HCEC 1CT (cell line): ENCODE measurements at places on chromosomes 4 and X.

DNA sequence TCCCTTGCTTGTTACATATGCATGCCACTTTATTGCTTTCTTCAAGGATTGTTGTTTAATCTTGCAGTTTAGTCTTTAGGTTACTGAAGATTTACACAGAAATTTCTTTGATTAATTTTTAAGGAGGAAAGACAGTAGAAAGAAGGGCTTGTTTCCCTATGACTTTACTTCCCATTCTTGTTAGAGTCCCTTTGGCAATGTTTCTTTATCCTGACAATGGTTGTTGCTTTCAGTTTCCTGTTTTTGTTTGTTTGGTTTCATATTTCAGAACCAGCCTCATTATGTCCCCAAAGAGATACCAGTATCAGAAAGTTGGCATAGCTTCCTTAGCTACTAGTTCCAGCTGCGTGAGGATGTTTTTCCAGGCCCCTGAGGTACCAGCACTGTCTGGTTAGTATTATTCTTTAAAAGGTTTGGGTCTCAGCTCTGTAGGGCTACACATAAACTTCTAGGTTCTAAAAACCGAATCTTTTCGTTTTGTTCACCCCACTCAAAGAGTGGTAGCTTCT is 61.3 kb upstream of the UNC5C start:
- no peak for DNase-seq

GRCh38 chr4:153873741-153874140 is 84.9 kb upstream of the SFRP2 start:
- no peak for DNase-seq

DNA sequence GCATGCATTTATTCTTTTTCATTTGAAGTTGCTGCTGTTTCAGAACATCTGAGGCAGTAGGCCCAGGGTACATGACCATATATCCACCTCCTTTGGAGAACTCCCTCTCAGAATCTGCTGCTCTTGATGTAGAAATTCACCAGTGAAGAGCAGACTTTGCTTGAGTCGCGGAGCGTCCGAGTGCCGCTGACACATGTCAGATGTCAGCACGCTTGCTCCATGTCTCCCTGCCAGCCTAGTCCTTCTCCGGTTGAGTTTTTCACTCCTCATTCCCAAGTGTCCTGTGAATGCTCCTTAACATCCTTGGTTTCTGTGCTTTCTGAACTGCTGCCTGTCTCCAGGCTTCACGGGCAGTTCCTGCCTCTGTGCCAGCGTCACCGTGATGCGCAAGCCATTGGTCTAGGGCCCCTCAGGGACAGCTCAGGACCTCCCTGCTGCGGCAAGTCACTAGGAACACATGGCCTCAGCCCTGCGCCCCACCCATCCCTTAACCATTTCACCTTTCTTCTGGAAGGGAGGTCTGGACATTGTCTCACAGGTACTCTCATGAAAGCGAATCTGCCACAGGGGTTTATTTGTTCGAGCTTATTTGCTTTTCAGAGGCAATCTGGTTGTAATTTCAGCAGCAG is 93.1 kb upstream of the RBPJ start:
- no peak for DNase-seq

- DNase-seq = no peak
Observed at GRCh38 chr4:82562564-82562854, 721 bp upstream of the TMEM150C start.

DNA sequence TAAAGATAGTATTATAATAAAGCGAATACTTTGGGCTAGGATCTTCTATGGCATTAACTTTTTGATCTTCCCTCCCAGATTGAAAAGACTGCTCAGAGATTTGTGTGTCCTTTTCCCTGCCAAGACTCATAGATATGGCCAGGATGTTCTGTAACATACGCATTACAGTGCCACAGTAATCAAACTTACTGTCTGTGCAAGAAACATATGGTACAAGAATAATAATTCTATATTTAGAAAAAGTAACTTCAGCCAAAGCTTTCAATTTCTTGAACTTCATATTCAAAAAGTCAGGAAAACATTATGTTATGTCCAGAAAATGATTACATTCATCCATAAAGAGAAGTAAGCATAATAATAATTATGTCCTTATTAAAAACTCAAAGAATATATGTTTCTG is 100.9 kb upstream of the GUCY1A1 start:
- no peak for DNase-seq

DNA sequence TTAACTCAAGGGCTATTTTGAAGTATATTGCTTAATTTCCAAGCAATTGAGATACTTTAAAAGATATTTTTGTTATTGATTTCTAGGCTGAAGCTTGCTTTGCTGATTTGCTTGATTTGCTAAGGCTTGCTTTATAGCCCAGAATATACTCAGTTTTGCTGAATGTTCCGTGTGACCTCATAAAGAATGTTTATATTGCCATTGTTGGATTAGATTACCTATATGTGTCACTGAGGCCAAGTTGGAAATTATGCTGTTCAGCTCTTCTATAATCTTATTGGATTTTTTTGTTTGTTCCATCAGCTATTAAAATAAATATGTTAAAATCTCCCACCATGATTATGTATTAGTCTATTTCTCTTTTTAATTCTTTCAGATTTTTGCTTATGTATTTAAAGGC is 13.0 kb downstream of the TBC1D19 start:
- no peak for DNase-seq

DNA sequence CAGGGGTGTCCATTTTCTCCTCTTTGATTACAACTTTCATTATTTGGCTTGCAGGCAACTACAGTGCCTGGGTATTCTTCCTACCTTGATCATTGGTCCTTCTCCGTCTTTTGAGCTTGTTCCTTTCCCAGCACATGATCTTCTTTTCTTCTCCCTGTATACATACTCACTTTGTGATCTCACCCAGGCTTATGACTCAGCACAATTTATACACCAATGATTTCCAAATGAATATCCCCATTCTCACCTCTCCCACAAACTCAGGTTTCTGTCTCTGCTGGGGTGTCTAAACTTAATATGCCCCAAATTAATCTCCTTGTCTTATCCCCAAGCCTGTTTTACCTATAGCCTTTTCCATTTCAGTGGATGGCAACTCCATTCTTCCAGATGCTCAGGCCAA is 19.5 kb upstream of the C4orf54 start:
- no peak for DNase-seq

DNA sequence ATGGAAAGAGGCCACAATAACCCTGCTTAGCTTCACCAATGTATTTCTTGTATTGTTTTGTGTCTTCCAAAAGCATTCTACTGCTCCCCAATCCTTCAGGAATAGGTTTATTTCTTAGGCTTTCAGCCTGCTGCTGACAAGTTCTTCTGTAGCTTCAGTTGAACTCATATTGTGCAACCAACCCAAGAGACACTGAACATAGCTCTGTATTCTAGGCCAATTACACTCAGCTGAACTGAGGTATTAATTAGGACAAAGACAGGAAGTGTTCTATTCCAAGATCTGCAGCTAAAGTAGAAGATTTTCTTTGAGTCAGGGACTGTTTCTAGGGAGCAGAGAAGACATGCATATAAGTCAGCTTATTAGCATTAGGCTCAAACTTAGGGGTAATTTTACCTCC is 151.8 kb downstream of the LHFPL1 start:
- no peak for DNase-seq

GRCh38 chr4:159540038-159540437 is 437.2 kb downstream of the RAPGEF2 start:
- no peak for DNase-seq

GRCh38 chrX:123060986-123061385 is 123.1 kb upstream of the GRIA3 start:
- no peak for DNase-seq

DNA sequence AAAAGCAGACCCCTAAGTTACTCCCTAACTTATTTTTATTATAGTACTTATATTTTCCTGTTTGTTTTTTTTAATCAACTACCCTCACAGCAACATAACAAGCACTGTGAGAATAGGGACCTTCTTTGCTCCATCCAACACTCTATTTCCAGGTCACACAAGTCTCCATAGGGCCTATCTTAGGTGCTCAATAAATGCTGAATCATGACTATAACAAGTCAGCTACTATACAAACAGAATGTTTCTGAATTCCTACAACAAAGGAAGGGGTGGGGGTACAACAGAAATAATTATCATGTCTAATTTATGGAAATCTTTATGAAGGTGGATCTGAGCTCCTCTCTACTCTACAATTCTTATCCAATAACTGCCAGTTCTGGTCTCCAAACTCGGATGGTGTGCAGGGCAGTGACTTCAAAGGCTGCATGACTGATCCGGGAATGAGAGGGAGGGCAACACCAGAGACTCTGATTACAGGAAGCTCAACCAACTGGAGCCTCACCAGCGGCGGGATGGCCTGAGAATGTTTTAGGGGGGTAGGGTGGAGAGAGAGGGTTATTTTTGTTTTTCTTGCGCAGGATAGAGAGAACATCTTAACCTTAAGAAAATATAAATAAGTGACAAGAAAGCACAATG is 71.1 kb downstream of the HADH start:
- DNase-seq = no peak

DNA sequence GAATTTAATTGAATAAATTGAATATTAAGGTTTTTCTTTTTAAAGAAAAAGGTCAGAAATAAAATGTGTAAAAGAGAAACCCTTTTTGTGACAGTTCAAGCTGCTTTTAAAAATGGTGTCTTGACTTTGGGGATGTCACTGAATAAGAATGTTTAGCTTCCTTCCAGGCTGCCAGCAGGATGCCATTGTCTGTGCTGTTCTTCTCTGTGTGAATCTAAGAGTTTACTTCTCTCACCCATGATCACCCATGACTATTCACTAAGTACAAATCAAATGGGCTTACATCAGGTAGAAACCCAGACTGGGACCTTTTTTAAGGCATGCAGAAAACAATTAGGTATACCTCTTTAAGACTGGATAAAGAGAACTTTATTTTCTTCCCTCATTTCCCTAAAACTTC is 115.3 kb downstream of the DACH2 start:
- DNase-seq = no peak

DNA sequence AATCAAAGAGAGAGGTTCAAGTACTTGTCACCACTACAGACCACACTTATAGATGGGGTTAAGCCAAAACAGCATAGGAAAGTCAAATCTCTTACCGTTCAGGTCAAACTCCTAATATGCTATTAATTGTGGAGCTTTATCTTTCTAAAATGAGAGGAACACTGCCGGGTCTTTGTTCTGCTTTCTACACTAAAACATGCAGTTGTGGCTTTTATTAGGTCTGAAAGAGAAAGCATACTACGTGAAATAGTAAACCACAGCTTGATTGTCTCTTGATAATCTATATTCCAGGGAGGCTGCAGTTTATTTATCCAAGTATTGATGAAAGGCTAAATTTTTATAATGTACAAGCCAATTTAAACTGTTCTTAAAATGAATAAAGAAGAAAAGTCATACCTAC is 12.3 kb upstream of the INPP4B start:
- no peak for DNase-seq

- no peak for DNase-seq
Observed at GRCh38 chr4:176063718-176064117, 1.9 kb upstream of the WDR17 start.

GRCh38 chr4:136319789-136320464 is 1212.4 kb downstream of the PCDH18 start:
- DNase-seq = no peak

DNA sequence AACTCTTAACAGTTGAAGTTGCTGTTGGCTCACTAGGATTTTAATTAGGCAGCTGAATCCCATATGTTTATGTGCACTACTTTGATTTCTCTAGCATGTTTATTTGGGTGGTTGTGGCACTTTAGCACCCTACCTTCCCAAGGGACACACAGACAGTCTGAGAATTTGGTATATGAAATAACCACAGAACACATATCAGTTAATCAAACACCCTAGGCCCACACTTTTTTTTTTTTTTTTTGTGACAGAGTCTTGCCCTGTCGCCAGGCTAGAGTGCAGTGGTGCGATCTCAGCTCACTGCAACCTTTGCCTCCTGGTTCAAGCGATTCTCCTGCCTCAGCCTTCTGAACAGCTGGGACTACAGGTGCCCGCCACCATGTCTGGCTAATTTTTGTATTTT is 130.5 kb downstream of the DCK start:
- DNase-seq = no peak

DNA sequence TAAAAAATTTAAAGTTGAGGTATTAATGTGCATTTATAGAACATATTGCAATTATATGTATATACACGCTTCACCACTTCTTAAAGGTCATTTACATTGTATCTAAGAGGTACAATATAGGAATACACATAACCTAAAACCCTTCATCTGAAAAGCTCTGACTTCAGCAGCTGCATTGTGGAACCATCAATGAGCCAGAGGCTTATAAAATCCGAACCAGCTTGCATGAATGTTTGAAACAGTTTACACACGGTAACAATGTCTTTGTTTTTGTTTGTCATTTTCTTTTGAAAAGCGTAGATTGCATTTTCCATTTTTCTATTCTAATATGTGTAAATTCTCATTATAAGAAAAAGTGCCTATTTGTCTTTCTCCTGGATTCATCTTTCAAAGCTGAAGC is 221.6 kb downstream of the DCLK2 start:
- no peak for DNase-seq

- no peak for DNase-seq
Observed at GRCh38 chr4:164595751-164596150, 158.2 kb upstream of the SMIM31 start.

GRCh38 chrX:110397339-110397738 is 38.7 kb downstream of the RTL9 start:
- no peak for DNase-seq

DNA sequence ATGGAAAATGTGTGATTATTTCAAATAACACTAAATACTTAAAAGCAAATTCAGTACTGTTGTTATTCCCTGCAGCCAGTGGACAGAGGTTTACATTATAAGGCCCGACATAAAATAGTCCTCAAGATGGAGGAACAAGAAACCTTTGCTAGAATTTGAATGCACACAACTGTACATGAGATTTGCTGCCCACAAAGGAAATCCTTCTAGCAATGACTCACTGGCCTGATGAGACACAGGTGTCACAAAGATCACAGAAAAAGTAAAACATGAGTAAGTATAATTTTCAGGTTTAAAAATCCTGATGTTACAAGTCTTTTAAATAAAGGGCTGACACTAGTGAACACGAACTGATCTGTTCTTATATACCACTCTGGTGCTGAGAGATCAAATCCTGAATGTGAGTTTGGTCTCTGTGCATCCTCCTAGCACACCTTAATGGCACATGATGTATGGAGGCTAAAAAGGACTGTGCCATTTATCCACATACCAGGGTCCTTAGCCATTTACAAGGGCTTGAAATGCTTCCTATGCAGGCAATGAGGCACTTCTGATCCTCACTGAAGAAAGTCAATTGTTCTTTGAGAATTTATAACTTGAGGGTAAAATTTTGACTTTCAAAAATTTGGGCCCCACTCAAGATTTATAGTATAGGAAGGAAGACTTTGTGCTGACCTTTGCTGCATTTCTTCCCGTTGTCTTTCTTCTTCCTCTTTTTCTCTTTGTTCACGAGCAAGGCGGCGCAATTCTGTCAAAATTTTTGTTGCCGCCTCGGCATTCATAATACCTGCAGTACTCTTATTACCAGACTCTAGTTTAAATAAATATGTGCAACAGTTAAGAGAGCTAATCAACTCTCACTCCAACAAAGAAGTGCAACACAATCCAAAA is 23.0 kb downstream of the MAP7D3 start:
- DNase-seq = peak; percentile 32

- DNase-seq = peak; percentile 43
Observed at GRCh38 chr4:140222171-140222570, 68.2 kb upstream of the MAML3 start.
